ENCODE measurements at places on chromosomes 16 and 17.

- ATAC-seq: peak; percentile 74
Observed at GRCh38 chr17:68053231-68054013, 17.9 kb downstream of the KPNA2 start.

DNA sequence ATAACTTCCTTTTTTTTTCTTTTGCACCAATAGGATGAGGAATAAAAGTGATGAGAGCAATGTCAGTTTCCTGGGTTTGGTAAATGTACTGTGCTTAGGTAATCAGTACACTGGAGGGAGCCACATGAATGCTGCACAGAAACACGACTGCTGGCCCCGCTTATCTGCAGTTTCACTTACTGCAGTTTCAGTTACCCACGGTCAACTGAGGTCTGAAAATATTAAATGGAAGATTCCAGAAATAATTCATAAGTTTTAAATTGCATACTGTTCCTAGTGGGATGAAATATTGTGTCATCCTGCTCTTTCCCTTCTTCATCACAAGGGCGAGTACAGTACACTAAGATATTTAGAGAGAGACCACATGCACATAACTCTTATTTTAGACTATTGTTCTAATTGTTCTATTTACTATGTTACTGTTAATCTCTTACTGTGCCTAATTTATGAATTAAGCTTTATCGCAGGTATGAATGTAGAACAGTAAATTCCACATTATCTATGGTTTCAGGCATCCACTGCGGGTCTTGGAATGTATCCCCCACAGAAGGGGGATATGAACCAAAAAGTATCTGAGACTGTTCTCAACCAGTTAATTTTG is 6.4 kb upstream of the LGALS3BP start:
- ATAC-seq: peak; percentile 46

GRCh38 chr16:20784204-20784603 is 20.4 kb downstream of the ACSM3 start:
- ATAC-seq: no peak

- ATAC-seq: no peak
Observed at GRCh38 chr17:613725-614124, 100.9 kb downstream of the VPS53 start.

DNA sequence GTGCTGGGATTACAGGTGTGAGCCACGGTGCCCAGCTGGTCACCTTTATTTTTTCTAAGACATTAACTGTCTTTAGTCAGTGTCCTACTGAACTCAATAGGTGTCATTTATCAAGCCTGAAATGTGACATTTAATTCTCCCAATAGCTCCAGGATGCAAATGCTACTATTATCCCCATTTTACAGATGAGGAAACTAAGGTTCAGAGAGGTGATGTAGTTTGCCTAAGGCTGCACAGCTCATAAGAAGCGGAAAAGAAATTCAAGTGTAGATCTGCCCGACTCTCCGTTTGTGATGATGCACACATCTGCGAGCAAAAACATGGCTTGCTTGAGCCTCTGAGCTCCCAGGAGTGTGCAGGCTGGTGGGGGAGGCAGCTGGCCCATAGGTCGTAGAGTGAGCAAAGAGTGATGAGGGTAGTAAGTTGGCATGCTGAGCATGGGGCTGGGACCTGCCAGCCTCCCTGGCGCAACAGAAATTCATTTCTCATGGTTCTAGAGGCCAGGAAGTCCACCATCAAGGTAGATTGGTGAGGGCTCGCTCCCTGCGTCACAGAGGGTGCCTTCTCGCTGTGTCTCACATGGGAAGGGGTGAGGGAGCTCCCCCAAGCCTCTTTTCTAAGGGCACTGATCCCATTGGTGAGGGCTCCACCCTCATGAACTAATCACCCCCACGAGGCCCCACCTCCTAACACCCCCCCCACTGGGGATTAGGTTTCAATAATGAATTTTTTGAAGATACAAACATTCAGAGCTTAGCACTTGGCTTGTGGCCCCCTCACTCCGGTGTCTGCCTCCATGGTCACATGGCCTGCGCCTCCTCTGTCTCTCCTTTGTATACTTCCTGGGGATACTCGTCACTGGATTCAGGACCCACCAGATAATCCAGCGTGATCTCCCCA is 141.5 kb upstream of the PLCG2 start:
- no peak for ATAC-seq

GRCh38 chr16:2253293-2253692 is 1.9 kb upstream of the ECI1 start:
- ATAC-seq: no peak

GRCh38 chr17:59688496-59688895 is 18.7 kb downstream of the PTRH2 start:
- ATAC-seq: no peak

GRCh38 chr16:66382171-66382965 is 15.9 kb downstream of the CDH5 start:
- ATAC-seq: peak; percentile 44

GRCh38 chr17:6545291-6545690 is 11.1 kb downstream of the PITPNM3 start:
- ATAC-seq: no peak

DNA sequence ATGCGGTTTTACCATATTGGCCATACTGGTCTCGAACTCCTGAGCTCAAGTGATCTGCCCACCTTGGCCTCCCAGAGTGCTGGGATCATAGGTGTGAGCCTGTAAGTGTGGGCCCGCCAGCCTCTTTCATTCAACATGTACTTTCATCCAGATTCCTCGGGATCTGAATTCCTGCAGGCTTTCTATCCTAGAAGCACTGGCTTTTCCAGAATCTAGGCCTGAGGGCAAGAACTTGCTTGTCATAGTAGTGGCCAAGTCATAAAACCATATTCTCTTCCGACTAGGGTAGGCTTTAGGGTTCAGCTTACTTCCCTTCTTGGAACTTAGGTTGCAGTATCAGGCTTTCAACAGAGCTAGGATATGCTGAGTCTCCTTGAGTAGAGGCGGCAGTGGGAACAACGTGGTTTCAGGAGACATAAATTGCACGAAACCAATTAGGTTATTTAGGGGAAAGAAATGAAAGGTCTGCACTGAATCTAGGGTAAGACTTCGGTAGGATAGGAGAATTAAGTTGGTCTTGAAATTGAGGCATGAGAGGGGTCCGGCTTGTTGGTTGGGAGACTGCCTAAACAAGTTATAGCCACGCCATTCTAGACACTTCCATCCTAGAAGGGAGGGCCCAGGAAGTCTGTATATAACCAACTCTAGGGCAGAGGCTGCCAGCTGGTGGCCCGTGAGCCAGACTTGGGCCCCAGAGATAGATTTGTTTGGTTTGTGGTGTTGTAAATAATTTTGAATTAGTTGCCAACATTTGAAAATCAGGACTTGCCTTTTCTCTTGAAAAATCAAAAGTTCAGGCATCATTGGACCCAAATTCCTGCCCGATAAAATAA is 15.6 kb downstream of the SLC7A6 start:
- no peak for ATAC-seq

DNA sequence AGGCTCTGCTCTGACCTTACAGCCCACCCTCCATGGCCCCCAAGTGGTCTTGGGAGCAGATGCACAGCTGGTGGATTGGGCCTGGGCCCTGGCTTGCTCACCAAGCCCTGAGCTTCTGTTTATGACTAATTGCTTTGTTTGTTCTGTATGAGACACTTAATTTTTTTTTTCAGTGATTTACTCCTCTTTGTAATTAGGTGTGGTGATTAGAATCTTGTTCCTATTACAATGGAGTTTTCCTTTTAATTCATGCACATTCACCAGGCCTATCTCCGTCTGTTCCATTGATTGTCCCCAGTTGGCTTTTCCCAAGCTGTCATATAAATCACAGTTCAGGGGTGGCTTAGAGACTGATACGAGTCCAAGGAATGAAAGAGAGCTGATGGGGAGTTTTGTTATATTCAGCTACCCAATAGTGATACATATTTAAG is 242.3 kb downstream of the CCDC182 start:
- peak; percentile 25 for ATAC-seq

DNA sequence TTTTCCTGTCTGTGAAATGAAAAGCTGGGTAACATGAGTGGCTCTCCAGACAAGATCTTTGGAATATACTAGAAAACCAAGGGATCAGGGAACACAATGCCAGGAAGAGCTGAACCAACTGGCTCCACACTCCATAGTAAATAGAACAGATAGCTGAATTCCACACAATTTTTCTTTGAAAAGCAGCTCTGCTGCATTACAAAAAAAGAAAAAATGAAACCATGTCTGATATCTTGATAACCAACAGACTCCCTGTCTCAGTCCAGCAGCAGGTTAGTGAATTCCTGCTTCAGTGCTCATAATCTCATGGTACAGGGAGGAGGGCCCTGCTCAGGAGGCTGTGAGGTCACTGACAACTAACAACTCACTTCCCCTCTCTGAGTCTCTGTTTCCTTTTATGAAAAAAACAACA is 97.1 kb downstream of the CDH11 start:
- no peak for ATAC-seq

- ATAC-seq: no peak
Observed at GRCh38 chr16:6642271-6642670, 690.4 kb upstream of the RBFOX1 start.

GRCh38 chr17:55284001-55284884 is 19.5 kb downstream of the HLF start:
- ATAC-seq: peak; percentile 70

Data from esophagus mucosa (tissue), 1 donor.